ENCODE measurements at places on chromosomes 13 and 19. TPM values are rescaled to one million over a fixed set of nuclear protein-coding genes. Genes with fewer than 3 reads are reported as not detected.

GRCh38 chr13:35914662-35915061 lies 216.5 kb downstream of the DCLK1 start:
- no peak for DNase-seq

GRCh38 chr13:91050970-91051369 lies 296.5 kb upstream of the MIR17HG start:
- no peak for DNase-seq

DNA sequence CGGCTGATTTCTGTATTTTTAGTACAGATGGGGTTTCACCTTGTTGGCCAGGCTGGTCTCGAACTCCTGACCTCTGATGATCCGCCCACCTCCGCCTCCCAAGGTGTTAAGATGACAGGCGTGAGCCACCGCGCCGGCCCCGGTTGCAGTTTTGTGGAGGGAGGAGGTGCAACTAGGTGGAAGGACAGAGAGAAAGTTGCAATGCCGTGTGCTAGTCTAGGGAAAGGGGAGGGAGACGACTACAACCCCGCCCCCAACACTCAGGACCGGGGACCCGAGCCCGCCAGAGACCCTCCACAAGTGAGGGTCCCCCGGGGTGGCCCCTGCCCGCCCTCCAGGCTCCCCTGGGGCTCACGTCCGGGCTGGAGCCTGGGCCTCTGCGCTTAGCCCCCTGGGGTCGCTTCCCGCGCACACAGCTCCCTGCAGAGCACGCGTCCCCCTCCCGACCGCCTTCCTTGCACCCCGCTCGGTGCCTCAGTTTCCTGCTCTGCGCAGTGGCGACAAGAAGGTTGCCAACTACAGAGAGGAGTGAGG lies 1.2 kb upstream of the ARID3A start:
- DNase-seq = no peak

The DAZAP1 gene
- total RNA-seq = 210 TPM

DNA sequence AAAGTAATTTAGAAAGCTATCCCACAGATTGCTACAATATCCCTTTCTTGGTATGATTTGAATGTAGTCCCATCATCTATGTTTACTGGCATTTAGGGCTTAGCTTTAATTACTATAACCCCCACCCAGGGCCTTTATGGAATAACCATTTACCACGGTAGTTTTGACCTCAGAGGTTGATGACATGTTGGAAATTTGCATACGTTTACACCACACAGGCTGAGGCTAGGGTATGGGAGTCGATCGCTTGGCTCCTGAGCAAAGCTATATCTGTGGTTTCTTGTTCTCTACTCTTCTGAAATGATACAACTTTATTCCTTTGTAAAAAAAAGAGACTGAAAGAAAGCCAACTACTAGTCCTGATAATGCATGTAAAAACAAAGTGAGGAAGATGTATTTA lies 28.2 kb upstream of the RFC3 start:
- DNase-seq = no peak

GRCh38 chr19:54366811-54367210 lies 2.1 kb upstream of the LAIR1 start:
- DNase-seq = no peak

GRCh38 chr19:11091703-11092153 lies 2.5 kb downstream of the LDLR start:
- DNase-seq = peak; percentile 79

All from colonic mucosa (tissue), 4 donors.